NCI-H1694 treated with DMSO at 0.1 percent for 48 hours (cell line): ENCODE measurements at places on chromosomes 1 and 21.

GRCh38 chr1:159828176-159828575 lies 1.5 kb downstream of the SLAMF8 start:
- no peak for DNase-seq

GRCh38 chr1:29896791-29897714 lies 660.7 kb downstream of the PTPRU start:
- no peak for DNase-seq

GRCh38 chr1:38834221-38834782 lies 25.3 kb downstream of the RRAGC start:
- no peak for DNase-seq

DNA sequence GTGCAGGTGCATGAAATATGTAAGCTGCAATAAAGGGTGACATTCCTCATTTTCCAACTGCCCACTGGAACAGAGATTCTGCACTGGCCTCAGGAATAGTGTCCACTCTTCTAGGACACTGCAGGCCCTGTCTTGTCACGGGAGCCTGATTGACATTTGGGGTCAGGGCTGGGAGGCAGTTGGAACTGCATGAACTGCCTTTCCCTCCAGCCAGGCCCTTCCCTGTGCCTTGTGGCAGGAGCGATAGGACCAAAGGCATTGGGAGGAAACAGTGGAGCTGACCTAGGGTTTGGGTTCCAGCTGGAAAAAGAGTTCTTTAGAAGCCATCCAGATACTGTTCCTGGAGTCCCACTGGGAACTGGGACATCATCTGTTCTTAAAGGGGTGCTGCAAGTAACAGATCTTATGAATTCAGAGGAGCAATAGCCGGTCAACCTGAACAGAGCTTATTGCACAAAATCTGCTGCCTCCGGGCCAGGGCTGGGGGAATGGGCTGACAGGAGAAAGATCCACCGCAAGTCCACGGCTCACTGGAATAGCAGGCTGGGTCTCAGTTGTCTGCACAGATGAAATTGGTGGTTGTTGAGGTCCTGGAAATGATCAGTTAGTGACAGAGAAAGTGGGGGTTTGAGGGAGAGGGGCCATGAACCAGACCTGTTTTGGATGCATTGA lies 451.7 kb downstream of the CAMTA1 start:
- no peak for DNase-seq

- no peak for DNase-seq
Measured at GRCh38 chr1:173648880-173649605, 13.9 kb downstream of the TEX50 start.

GRCh38 chr1:3249631-3250501 lies 180.9 kb downstream of the PRDM16 start:
- no peak for DNase-seq

DNA sequence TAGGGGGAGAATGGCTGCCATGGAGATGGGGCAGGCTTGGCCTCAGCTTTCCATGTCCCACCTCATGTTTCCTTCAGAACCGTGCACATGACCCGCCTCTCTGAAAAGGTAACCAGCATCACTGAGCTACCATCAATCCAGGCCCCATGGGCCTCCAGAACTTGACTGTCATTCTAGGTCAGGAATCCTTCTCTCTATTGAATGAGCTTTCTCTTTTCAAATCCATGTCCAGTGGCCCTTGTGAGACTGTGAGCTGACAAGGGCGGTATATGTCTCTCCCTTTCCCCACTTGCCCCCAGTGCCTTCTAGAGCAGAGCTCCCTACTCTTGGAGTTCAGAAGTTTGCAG lies 4.4 kb downstream of the CSRP1 start:
- no peak for DNase-seq

DNA sequence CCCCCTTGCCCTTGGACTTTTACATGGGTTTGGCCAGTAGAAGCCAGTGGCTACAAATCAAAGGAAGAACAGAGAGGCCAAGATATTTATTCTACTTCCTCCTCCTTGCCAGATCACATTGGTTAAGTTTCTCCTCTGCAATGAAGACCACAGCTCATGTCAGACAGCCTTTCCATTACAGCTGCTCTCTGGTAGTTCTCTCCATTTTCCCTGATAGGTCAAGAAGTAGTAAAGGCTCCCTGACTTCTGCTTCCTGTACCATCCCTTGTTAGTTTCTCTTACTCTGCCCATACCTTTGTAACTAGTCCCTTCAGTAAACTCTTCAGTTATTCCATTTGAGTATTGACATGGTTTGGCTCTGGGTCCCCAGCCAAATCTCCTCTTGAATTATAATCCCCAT lies 27.8 kb downstream of the NME7 start:
- DNase-seq: no peak

- DNase-seq: no peak
Measured at GRCh38 chr1:1956101-1956500, 37.0 kb upstream of the TMEM52 start.

DNA sequence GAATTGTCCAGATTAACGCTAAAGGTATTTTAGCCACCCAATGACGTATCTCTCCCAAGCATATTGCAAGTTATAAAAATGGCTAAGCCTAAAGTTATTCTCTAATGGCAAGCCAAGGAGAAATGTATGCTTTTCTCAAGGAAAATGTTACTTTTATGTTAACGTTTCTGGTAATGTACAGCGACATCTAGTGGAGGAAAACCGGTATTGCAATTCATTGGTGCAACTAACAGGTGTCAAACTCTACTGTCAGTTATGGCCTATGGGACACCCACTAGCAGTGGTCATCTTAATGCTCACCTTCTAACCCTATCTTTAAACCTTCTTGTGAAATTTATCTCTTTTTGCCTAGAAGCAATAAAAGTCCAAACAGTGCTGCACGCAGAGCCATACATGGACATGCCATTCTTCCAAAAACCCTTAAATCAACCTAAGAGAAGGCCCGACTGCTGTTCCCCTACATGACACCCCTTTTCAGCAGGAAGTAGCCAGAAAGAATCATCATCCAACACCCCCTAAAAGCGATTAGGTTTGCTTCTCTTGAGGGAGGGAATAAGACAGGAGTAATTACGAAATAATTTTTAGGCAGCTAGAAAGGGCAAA lies 68.7 kb upstream of the LRIF1 start:
- DNase-seq: peak; percentile 33

- no peak for DNase-seq
Measured at GRCh38 chr1:68046423-68046822, 4.0 kb downstream of the DIRAS3 start.

DNA sequence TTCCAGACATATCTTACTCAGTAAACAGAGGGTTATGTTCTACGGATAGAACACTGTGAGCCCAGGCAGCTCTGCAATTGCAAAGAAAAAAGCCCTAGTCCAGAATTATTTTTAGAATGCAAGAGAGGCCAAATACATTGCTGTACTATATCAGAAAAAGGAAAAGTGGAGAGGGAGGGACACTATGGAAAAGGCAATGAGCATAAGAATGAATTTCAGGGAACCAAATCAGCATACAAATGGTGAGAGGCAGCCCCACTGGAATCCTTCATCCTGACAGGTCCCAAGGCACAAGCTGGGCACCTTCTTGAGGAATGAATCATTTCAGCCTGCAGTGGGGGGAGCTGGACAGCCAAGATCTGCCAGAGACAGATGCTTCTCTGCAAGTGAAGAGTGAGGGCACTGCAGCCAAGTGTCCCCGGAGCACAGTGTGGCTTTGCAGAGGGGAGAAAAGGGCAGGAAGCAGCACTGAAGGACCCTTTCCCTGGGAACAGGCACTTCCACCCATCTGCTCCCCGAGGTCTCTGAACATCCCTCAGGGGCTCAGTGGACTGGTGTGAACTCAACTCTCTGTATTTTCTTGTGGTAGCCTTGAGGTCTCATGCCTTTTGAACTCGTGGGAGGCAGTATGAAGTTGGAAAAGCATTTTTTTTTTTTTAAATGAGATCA lies 115.6 kb downstream of the XCL2 start:
- DNase-seq: no peak

GRCh38 chr21:14251336-14251735 lies 35.4 kb downstream of the RBM11 start:
- no peak for DNase-seq

- DNase-seq: no peak
Measured at GRCh38 chr1:188169971-188170370, 1341.2 kb downstream of the PLA2G4A start.
